ENCODE measurements at places on chromosomes 12 and 14.
A peak's percentile ranks its signal among the peaks of the same experiment; 100 is the strongest.

- no peak for DNase-seq
Observed at GRCh38 chr12:12008232-12008850, 62.4 kb upstream of the BCL2L14 start.

DNA sequence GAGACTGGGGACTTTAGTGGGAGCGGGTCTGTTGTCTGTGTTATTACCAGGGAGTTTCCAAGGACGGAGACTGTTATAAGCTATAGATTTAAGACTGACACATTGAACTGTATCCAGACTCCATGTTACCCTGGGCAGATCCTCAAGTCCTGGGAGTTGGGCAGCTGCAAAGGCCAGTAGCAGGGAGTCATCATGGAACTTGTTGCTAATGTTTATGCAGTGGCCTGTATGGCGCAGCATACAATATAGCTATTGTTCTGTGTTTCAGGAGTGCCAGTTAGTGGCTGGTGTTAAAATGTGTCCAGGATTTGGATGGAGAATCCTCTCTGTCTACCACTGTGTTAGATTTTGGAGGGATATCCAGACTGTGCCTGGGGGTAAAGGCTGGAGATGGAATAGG lies 31.7 kb downstream of the SMOC1 start:
- no peak for DNase-seq

DNA sequence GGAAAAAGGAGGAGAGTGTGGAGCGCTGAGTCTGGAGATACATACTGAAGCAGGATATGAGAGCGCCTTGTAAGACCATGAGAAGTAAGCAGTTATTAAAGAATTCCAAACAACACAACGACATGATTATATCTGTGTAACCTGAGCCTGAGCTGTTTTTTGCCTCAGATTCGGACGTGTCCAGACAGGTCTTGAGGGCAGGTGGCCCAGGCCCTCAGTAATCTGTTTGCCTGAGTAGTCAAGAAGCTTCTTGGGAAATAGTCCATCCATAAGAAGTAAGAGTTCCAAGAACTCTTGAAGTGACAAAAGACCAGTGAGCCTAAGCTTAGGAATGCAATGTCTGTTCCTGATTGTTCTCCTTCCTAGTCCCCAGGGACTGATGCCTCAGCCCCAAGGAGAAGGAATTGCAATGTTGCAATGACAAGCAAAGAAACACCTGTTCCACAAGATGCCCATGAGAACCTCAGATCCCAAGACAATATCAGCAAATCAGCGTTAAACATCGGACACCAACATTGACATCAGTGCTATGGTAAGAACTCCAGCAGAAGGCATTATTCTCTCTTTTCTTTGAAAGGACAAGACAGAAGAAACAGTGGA lies 34.7 kb upstream of the ADAMTS20 start:
- no peak for DNase-seq

- no peak for DNase-seq
Observed at GRCh38 chr12:48441069-48441468, 31.3 kb upstream of the ANP32D start.

DNA sequence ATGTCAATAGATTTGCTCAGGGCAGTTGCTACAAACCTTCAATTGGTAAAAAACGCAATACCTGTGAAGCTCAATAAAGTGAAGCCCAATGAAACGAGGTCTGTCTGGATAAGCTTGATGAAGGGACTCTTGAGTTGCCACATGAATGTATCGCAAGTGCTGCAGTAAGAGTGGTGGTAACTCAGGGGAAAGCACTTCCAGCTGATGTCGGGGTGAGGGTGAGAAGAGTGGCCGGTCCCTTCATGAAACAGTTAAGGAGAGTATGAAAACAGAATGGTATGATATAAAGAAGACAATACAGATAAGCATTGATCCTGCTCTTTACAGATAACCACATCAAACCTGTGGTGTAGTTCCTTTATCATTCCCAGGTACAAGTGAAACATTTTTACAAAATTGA lies 83.4 kb upstream of the EVL start:
- no peak for DNase-seq

DNA sequence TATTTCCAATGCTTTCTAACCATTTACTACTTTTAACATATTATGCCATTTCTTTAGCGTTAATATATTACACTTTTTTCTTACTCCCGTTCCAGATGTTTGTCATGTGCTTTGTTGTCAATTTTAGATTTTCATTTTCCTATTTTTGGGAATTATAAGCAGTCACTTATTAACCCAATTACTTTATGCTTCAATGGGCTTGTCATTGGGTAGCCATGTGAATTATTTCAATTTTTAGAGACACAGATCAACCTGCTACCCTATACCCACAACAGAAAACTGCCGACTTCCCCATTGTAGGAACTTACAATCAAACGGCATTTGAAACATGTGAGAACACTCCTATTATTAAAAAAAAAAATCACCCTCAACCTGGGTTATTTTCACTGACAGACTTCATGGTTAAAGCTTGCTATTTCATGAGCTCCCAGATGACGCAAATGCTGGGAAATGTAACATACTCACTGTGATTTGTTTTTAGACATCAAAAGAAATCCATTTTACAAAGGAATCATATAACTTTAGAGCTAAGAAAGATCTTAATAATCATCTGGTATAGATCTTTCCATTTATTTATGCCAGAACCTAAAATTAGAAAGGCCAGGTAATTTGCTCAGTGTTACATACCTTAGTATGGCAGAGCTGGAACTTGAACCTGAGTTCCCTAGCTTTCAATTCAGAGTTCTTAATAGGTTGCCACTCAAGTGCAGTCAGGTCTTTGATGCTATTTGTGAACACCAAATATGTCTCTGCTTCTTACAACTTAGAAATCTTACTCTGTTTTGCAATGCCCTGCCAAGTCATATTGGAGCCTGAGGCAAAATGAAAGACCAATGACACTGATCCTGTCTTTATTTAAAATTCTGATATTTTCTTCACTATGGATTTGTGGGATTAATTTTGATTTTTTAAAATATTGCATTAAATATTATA lies 340.4 kb downstream of the RAD51B start:
- no peak for DNase-seq

DNA sequence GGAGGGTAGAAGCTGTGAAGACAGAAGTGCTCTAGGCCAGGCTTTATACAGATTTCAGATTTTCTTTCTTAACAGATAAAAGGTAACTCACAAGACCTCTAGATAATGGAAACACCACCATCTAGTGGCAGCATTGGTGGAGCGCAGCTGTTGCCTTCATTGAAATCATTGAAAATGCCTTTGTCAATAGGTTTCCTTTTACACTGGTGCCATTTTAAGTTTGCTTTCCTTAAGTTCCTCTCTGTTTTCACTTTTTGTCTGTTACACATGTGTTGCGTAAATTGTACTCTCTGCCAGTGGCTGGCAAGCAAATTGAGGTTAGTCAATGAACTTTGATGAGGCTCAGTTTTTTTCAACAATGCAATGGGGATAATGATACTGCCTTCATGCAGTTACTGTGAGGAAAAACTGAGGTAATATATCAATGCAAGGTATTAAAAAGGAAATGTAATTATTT lies 31.1 kb downstream of the ALDH1L2 start:
- DNase-seq, result peak; percentile 79

GRCh38 chr14:26926585-26926984 lies 328.8 kb upstream of the NOVA1 start:
- no peak for DNase-seq

- DNase-seq, result no peak
Observed at GRCh38 chr12:116884871-116885270, 3.6 kb upstream of the HRK start.

DNA sequence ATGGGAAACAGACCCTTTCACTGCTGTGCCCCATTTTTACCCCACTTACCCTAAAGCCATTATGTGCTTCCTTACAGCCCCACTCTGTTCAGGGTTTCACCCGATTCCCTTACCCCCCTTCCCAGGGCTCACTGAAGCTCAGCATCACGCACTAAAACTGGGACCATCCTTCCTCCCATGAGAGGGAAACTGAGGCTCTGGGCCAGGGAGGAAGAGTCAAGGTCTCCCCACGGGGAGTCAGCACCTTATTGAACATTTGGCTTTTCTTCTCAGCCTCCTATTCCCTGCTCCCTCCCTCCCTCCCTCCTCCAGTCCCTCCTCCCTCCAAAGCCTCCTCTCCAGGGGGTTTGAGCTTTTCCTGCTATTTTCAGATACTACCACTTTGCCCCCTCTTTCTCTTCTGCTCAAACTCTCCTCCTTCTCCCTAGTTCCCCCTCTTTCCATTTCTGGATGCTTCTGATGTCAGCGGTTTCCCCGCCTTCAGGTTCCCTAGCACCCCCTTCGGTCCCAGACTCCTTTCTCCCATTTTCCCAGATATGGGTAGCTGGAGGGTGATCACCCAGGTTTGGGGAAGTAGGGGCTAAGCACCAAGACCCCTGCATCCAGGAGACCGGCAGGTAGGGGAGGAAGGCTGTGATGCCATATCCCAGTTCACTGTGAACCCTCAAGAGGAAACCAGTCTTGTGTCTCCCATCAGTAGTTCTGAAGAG lies 960 bp downstream of the GPR162 start:
- DNase-seq, result no peak

GRCh38 chr12:98743362-98743953 lies 98.4 kb downstream of the APAF1 start:
- no peak for DNase-seq

DNA sequence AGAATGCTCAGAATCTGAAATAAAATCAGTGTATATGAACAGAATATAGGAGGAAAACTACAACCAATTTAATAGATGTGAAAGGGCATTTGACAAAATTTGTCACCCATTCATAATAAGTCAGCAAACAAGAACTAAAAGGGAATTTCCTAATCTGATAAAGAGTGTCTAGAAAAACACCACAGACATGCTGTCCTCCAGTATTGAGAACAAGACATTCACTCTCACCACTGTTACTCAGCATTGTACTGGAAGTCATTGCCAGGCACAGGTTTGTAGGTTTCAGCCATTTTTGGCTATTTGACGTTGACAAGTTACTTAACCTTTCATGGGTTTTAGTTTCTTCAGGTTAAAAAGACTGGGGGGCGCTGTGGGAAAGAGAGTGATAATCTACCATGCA lies 13.2 kb downstream of the EIF2S1 start:
- DNase-seq, result no peak

DNA sequence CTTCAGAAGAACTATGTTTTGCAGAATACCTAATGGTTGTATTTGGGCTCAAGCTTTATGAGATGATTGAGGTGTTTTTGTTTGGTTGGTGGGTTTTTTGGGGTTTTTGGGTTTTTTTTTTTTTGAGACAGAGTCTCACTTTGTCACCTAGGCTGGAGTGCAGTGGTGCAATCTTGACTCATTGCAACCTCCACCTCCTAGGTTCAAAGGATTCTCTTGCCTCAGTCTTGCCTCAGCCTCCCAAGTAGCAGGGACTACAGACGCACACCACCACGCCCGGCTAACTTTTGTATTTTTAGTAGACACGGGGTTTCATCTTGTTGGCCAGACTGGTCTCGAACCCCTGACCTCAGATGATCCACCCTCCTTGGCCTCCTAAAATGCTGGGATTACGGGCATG lies 39.6 kb downstream of the ARL1 start:
- DNase-seq, result no peak

DNA sequence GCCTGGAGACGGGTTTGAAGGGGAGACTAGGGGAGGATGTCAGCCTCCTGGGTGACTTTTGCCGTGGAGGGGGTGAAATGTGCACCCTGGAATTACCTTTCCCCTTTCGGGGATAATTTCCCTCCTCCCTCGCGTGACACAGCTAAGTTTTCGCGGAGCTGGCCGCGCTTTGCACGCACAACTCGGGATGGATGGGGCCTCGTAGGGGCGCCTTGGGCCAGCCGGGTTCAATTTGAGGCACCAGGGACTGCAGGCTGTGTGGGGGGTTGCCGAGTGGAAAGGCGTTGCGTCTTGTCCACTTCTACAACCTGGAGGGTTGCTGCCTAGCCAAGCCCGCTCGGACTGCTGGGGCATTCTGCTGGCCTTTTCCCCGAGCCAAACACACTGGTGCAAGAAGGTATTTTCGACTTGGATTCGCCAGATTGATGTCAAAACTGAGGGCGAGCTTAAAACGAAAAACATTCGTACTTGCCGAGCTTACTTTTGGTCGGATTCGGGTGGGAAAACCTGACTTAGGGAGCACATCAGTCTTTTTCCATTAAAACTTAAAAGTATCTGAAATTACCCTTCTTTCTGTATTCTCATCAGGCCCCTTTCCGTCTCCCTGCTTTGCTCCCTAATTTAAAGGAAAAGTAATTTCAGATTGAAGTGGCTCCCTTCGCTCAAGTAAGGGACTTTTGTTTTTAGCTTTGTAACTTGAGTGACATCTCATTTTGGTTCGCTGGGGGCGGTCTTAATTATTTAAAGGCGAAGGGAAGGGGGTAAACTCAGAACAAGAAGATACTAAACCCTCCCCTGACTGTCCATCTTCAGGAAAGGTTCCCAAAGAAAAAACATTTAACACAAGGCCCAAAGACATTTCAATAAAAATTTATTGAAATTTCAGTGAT lies 14.3 kb downstream of the TBX3 start:
- DNase-seq, result no peak

- DNase-seq, result peak; percentile 28
Observed at GRCh38 chr14:73295198-73295796, 58.0 kb downstream of the PAPLN start.

DNA sequence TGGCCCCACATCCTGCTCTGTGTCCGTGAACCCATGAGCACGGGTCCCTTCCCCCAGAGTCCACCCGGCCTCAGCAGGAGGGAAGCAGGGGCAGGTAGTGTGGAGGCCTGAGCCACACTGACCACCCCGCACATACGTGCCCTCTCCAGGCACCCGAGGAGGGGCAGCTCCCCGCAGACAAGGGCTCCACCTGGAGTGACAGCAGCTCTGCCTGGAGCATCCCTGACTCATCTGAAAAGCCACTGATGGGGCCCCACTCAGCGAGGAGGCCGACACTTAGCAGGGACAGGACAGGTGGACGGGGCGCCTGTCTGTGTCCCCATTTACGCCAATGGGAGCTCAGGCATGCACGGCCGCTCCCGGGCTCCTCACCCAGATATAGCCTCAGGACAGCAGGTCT lies 237.6 kb upstream of the SFSWAP start:
- DNase-seq, result no peak

DNA sequence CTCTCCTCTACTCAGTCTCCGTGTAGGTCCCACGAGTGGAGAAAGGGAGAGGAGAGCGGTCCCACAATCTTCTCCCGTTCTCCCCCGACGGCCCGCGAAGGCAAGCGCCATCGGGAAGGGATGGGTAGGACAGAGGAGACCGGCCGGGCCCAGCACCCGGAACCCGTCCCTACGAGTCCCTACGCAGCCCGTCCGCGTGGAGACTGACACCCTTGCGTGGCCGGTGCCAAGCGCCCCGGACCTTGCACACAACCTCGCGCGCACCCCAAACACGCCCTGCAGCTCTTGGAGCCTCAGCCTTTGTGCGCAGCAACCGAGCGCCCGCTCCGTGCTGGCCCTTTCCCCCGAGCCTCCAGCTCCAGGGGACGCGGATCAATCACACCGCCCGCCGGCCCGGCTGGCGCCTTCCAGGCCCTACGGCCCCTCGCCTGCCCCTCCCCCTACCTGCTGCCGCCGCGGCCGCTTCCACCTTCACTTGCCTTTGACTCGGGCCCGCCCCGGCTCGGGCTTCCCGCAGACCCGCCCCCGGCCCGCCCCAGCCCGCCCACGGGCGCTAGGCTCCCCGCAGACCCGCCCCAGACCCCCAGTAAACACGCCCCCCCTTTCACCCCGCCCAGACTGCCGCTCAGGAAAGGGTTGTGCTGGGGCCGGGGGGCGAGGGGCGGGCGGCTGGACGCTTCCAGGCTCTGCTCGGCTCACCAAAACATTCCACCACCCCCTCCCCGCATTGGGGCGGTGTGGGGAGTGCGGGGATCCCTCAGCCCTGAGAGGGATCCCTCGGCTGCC lies at the start of gene NDRG2:
Gene NDRG2 (minus strand): TSS at position 477 of the 786 bp plus-strand sequence. CDS start 1,746 bp downstream, outside the sequence.
- peak; percentile 27 for DNase-seq

GRCh38 chr12:21559855-21560569 lies 33.9 kb downstream of the SPX start:
- DNase-seq, result no peak
